ENCODE measurements at places on chromosomes 6 and 20.
A peak's percentile ranks its signal among the peaks of the same experiment; 100 is the strongest.

- no peak for DNase-seq
- H3K4me1 ChIP-seq: peaks cover 9% of the 10 kb centered on the region
- H3K4me3 ChIP-seq: no peak overlapping the region
- H3K27ac ChIP-seq: no peak overlapping the region
- no peaks in the 10 kb centered on the region for H3K27me3 ChIP-seq
Observed at GRCh38 chr6:152206072-152206818, 398.8 kb downstream of the ESR1 start.

- DNase-seq: no peak
- H3K36me3 ChIP-seq: peaks cover 12% of the 10 kb centered on the region
- H3K4me1 ChIP-seq: peaks cover 4% of the 10 kb centered on the region
- H3K27me3 ChIP-seq: no peaks in the 10 kb centered on the region
Observed at GRCh38 chr6:45917439-45917838, 98.2 kb downstream of the CLIC5 start.

GRCh38 chr20:44643596-44644229, 7.8 kb downstream of the ADA start:
- peak overlapping the region; percentile 52 for H3K27ac ChIP-seq
- no peak overlapping the region for H3K4me3 ChIP-seq
- peaks cover 24% of the 10 kb centered on the region for H3K4me1 ChIP-seq
- peaks cover 3% of the 10 kb centered on the region for H3K27me3 ChIP-seq
- H3K36me3 ChIP-seq: peaks cover 1% of the 10 kb centered on the region

DNA sequence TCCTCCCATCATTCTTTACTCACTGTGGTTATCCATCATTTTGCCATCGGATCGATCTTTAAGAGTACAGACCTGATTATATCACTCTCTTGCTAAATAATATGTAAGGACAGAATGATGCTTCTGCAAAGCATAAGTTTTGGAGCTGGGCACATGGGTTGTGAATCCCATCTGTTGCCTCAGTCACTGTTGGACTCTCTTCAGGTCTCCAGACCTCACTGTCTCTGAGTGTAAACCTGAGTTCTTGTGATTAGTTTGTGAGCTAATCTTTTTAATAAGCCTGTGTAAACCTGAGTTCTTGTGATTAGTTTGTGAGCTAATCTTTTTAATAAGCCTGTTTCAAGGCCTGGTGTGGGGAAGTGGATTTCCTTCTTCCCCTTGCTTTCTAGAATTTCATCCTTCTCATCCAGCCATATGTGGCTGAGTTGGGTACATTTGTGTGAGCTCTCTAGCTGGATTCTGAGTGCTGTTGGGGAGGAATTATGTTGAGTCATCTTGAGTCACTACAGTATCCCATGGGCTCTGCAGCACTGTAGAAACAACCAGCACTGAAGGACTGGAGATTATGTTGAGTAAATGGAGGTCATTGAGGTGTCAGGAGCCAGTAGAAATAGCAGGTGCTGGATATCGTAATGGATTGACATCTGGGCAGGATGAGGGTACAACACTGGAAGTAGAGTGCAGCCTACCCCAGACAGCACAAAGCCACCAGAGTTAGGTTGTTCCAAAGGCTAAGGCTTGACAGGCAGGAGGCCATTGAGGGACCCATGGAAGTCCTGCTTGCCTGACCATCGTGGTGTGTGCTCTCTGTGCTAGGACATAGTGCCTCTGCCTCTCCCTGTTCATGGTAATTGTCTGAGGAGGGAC, 52.4 kb downstream of the SCAND1 start:
- peaks cover 1% of the 10 kb centered on the region for H3K36me3 ChIP-seq
- H3K27ac ChIP-seq: peak overlapping the region; percentile 4
- no peaks in the 10 kb centered on the region for H3K27me3 ChIP-seq
- H3K4me3 ChIP-seq: no peak overlapping the region
- DNase-seq: no peak

GRCh38 chr6:14750059-14750661, 495.7 kb upstream of the JARID2 start:
- H3K4me3 ChIP-seq: no peak overlapping the region
- DNase-seq: no peak
- H3K4me1 ChIP-seq: peaks cover 21% of the 10 kb centered on the region
- H3K36me3 ChIP-seq: no peaks in the 10 kb centered on the region
- H3K27ac ChIP-seq: no peak overlapping the region
- H3K27me3 ChIP-seq: no peaks in the 10 kb centered on the region

- DNase-seq: no peak
- no peaks in the 10 kb centered on the region for H3K36me3 ChIP-seq
- H3K27me3 ChIP-seq: peaks cover 21% of the 10 kb centered on the region
- no peak overlapping the region for H3K4me3 ChIP-seq
- no peak overlapping the region for H3K27ac ChIP-seq
Observed at GRCh38 chr6:169845426-169846285, 94.2 kb downstream of the ERMARD start.

DNA sequence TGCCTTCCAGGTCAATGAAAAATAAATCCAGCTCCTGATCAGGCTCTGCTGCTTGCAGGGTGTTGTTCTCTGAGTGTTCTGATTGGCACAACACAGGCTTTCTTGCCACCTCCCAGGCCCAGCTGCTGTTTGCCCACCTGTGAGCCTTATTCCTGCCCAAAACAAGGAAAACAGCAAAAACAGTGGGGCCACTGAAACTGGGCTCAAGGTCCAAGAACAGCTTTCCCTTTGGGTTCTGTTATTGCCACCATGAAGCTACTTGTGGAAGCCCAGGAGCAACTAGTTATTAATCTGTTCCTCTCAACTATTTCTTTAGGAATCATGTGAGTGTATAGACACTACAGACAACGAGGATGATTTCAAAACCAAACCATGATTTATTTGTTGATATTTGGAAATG, 159.1 kb downstream of the PLCB1 start:
- H3K27me3 ChIP-seq: no peaks in the 10 kb centered on the region
- no peak overlapping the region for H3K4me3 ChIP-seq
- H3K36me3 ChIP-seq: no peaks in the 10 kb centered on the region

DNA sequence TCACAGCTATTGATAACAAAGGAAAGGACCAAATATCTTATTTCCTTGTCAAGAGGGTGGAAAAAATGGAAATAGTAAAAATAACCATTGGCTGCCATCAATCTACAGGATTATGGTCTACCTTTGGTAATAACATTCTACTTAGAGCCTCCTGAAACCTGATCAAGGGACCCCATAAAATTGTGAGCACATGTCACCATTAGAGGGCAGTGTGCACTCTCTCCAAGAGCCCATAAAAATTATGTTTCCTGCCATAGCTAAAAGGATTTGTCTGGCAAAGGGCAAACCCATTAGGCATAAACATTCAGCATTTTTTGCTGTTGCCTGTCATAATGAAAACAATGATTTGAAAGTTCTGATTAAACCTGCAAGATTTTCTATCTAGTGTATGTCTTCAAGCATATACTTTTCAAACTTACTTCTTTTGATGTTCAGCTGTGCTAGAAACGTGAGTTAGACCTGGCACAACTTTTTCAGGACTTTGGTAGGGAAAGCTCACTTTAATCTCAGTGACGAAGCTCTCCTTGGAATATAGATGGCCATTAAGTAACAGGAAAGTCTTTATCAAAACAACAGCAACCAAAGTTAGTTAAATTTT, 120.7 kb upstream of the ZFP64 start:
- H3K4me1 ChIP-seq: peaks cover 9% of the 10 kb centered on the region
- peaks cover 2% of the 10 kb centered on the region for H3K36me3 ChIP-seq
- no peak overlapping the region for H3K27ac ChIP-seq
- peak; percentile 27 for DNase-seq
- H3K27me3 ChIP-seq: peaks cover 11% of the 10 kb centered on the region

- no peaks in the 10 kb centered on the region for H3K27me3 ChIP-seq
- H3K4me1 ChIP-seq: peaks cover 42% of the 10 kb centered on the region
- H3K4me3 ChIP-seq: peak overlapping the region; percentile 99
- DNase-seq: peak; percentile 30
- peak overlapping the region; percentile 93 for H3K27ac ChIP-seq
Observed at GRCh38 chr20:10671221-10671918, 2.4 kb downstream of the JAG1 start.

DNA sequence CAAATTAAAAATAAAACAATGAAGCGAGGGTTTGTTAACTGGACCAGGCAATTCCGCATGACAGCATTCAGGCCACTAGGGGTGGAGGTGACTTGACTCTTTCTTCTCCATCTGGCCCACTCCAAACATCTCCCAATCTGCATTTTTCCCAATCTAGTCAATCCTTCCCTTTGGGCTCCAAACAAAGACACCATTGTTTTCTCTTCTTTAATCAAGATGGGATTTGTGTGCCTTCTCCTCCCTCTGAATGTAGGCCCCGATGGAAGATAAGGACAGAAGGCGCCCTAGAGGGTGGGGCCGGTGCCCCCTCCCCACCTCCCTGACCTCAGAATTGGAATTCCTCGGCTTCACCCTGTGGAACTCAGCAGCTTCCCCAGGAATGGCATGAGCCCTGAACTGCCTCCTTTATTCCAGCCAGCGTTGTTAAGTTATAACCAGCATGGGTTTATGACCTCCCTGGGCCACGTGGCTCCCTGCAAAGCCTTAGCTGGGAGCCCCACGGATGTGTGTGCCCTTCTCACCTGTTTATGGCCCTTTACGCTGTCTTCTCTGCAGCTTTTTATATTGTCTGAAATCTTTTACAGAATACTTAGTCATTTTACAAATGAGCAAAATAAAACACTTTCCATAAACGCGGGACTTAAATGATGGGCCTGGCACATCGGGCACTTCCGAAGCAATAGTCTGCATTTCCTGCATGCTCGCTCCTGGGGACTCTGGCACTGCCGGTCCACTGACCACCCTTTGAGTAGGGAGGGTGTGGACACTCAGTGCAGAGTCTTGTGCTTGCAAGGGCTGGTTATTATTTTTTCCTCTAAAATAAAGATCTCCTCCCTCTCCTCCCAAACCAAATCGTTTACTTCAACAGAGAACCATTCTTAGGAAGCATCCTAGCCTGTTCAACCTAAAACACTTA, 24.5 kb downstream of the OVOL2 start:
- peaks cover 19% of the 10 kb centered on the region for H3K4me1 ChIP-seq
- H3K27me3 ChIP-seq: no peaks in the 10 kb centered on the region
- H3K4me3 ChIP-seq: no peak overlapping the region
- DNase-seq: no peak
- no peaks in the 10 kb centered on the region for H3K36me3 ChIP-seq

GRCh38 chr6:20314866-20315845, 86.5 kb upstream of the E2F3 start:
- H3K4me1 ChIP-seq: no peaks in the 10 kb centered on the region
- no peaks in the 10 kb centered on the region for H3K36me3 ChIP-seq
- DNase-seq: no peak
- no peak overlapping the region for H3K4me3 ChIP-seq
- H3K27ac ChIP-seq: no peak overlapping the region

DNA sequence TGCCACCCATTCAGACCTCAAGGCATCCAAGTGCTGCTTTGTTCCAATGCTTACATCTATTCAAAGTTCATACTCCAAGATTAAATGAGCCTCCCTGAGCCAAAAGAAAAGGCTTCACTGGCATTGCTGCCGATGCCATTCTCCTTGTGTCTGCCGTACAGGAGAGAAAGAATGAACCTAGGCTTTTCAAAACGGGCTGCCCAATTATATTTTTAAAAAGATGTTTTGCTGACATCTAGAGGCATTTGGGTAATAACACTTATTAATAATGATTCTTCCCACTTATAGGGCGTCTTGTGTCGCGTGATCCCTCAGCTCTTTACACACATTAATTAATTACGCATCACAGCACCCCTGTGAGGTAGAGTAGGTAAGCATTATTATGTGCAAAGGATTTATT, 545.6 kb downstream of the PKHD1 start:
- H3K36me3 ChIP-seq: no peaks in the 10 kb centered on the region
- peaks cover 15% of the 10 kb centered on the region for H3K27me3 ChIP-seq
- no peak for DNase-seq
- H3K27ac ChIP-seq: no peak overlapping the region
- no peaks in the 10 kb centered on the region for H3K4me1 ChIP-seq
- H3K4me3 ChIP-seq: no peak overlapping the region

- peak; percentile 24 for DNase-seq
- peak overlapping the region; percentile 75 for H3K4me3 ChIP-seq
- peaks cover 4% of the 10 kb centered on the region for H3K36me3 ChIP-seq
- H3K27me3 ChIP-seq: no peaks in the 10 kb centered on the region
- peak overlapping the region; percentile 4 for H3K27ac ChIP-seq
- peaks cover 10% of the 10 kb centered on the region for H3K4me1 ChIP-seq
Observed at GRCh38 chr20:35539756-35540212, 2.1 kb upstream of the ERGIC3 start.

DNA sequence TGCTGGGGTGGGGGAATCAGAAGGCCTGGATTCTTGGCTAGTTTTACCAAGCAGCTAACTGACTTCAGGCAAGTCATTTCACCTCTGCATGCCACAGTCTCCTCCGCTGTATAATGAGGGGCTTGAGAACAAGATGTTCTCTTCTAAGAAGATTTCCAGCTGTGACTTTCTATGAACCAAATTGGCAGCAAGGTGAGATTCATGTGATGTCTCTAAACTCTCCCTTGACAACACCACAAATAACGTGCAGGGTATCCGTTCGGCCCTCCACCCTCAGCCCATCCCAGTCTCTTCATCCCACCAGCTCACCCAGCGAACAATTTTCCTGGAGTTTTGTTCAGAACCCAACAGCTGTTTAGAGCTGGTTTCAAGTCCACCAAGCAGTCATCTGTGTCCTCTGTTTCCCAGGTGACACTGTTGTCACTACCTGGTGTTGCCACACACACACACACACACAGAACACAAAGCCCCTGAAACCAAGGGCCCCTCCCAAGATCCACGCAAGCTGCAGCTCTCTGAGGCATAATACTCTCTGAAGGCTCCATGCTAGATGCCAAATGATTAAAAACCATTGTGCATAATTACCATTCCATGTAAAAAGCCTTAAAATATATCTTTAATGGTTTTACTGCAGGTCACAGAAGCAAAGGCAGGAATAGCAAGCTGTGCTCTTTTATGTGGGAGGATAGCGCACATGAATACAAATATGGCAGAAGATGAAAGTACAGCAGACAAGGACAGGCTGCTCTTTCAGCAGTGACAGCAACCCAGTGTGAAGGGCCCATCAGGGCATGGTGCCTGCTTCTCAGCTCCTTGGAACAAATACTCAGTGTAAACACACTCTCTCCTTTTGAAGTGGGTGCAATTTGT, 48.2 kb downstream of the ARHGAP18 start:
- no peak for DNase-seq
- H3K27ac ChIP-seq: peak overlapping the region; percentile 35
- H3K36me3 ChIP-seq: peaks cover 4% of the 10 kb centered on the region
- no peaks in the 10 kb centered on the region for H3K27me3 ChIP-seq
- H3K4me3 ChIP-seq: no peak overlapping the region

DNA sequence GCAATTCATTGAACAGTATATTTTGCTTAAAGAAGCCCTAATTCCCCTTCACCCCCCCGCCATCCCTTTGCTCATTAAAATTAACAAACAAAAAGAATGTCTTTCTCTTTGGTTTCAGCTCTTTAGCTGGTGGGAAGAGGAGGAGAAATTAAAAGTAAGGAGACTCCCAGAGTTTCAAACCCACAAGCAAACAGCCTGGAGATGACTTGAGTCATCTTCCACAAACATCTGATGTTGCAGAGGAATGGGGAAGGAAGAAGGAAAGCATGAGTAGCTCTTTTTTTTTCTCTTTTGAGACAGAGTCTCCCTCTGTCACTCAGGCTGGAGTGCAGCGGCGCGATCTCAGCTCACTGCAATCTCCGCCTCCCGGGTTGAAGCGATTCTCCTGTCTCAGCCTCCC, 189.6 kb downstream of the ADAT2 start:
- peaks cover 4% of the 10 kb centered on the region for H3K4me1 ChIP-seq
- H3K36me3 ChIP-seq: peaks cover 4% of the 10 kb centered on the region
- no peak for DNase-seq
- no peak overlapping the region for H3K27ac ChIP-seq
- H3K27me3 ChIP-seq: no peaks in the 10 kb centered on the region

Data from progenitor cell of endocrine pancreas (in vitro differentiated cells).